ENCODE measurements at places on chromosomes 4 and X.

- DNase-seq, result no peak
Observed at GRCh38 chr4:137370679-137371078, 161.6 kb downstream of the PCDH18 start.

- DNase-seq, result no peak
Observed at GRCh38 chrX:11066812-11067211, 44.3 kb upstream of the HCCS start.

DNA sequence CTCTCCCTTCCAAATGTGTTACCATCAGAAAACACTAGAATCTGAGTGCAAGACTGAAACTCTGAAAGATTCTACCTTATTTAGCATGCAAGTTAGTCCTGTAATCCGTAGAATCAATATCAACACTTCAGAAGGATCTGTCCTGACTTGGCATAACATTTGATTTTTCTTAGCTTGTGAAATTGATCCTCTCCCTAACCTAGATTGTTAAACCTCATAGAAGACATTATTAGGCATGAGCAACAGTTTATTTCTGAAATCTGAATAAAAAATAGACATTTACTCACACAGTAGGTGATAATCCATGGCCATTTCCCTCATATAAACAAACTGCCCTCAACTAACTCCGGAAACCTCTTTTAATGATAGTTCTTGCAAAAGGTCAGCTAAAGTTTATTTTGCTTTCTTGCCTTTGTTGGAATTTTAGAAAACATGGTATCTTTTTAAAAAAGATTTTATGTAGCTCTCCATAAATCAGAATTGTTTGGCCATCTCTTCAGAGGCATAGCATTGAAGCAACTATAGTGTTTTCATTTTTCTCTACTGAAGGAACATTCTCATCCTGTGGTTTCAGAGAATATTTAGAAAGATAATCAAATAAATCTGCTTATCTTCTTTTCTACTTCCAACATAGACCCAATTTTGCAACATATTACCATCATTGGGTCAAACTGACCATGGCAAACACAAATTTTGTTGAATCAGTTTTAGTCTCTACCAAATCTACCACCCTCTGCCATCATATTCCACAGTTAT is 38.5 kb upstream of the PDLIM5 start:
- no peak for DNase-seq

GRCh38 chr4:4327652-4328121 is 37.6 kb downstream of the ZBTB49 start:
- DNase-seq, result no peak

- DNase-seq, result no peak
Observed at GRCh38 chr4:56134266-56134665, 185.5 kb downstream of the CEP135 start.

GRCh38 chr4:149980941-149981340 is 97.3 kb upstream of the DCLK2 start:
- no peak for DNase-seq

- no peak for DNase-seq
Observed at GRCh38 chrX:137366018-137366633, 199.8 kb upstream of the ZIC3 start.

- DNase-seq, result no peak
Observed at GRCh38 chrX:22325096-22325495, 52.4 kb downstream of the CBLL2 start.

DNA sequence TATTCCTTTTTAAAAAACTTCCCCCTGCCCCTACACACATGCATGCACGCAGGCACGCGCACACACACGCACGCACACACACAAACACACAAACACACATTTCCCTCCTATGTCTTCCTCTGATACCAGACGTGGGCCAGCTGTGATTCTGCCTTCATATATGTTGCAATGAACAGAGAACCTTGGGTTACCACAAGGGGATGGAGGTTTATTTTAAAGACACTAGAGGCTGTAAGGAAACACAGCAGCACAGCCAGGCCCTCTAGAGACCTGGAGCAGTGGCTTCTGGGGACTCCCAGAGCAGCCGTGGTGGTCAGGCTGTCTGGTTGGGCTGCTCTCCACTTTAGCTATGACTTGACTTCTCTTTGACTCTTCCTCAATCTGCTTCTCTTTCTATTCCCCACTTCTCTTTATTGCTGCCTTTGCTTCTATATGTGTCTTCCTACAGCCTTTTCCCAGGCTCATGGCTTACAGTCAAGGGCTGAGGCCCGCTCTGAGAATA is 3.2 kb upstream of the TLR10 start:
- no peak for DNase-seq

- no peak for DNase-seq
Observed at GRCh38 chrX:16785247-16786138, 773 bp upstream of the TXLNG start.

GRCh38 chr4:121764303-121764701 is 662 bp downstream of the SMIM43 start:
- DNase-seq, result no peak

- no peak for DNase-seq
Observed at GRCh38 chrX:150364347-150365050, 1.4 kb downstream of the MAMLD1 start.

DNA sequence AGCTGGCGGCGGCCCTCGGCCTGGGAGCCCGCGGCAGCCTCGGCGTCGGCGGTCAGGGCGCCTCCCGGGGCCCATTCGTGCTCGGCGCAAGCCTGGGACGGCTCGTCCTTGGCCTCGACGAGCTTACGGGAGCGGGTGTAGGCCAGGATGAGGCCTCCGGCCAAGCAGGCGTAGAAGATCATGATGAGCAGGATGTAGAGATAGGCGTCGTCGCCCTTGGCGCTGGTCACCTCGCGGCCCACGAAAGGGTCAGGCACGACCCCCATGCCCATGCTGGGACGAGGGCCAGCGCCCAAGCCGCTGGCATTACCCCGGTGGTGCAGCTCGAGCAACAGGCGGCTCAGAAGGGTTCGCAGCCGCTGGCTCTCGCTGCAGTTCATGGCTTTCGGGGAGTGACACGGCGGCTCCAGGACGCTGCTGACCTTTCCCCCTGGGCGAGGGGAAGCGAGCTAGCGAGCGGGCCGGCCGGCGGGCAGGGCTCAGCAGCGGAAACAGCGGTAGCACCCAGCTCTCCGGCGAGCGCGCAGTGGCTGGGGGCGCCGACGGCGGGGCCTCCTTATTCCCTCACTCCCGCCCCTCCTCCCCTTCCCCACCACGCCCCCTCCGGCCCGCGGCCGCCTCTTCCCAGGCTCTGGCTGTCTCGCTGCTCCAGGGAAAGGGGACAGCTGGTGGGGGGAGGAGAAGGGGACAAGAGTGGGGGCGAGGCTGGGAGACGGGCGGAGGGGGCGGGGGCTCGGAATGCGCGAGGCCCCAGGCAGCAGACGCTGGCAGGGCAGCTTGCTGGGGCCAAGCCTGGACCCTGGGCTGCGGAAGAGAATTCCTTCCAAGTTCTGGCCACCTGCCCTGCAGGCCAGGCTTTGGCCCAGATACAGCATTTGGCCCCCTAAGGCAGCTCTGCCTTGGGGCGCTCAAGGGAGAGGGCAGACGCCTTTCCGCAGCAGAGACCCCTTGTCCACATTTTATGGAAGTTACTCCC is at the start of gene KCNE5:
TSS of gene KCNE5 (minus strand) at position 532 of the 976 bp plus-strand sequence. CDS start at position 380, 152 bp downstream.
- no peak for DNase-seq

DNA sequence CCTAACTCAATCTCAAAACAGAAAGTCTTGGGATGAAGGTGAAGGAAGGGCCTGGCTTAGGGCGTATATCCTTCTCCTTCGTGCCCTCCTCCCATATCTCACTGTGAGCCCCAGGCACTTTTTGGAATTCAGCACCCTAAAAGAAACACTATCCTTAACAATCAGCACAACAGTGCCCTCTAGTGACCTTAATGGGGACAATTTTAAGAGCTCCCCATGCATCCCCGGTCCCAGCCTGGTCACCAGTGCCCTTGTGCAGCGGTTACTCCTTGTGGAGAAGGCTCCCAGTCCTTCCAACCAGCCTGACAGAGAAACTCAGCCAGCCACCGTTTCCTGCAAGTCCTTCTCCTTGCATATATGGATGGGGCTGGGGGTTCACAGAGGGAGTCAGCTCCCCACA is 4.2 kb downstream of the PAK3 start:
- no peak for DNase-seq

All from cortex of kidney (tissue), 1 donor.